Activated CD4-positive, alpha-beta T cell treated with anti-CD3 and anti-CD28 coated beads, Interleukin-10, Interleukin-2, amounts not matched to agents 100 ng/mL and 50 ng/mL, durations not matched to agents 16 hours and 8 hours (primary cell): ENCODE measurements at places on chromosomes 2 and 18.

- DNase-seq: peak; percentile 15
Observed at GRCh38 chr18:44805643-44806042, 125.0 kb downstream of the SETBP1 start.

DNA sequence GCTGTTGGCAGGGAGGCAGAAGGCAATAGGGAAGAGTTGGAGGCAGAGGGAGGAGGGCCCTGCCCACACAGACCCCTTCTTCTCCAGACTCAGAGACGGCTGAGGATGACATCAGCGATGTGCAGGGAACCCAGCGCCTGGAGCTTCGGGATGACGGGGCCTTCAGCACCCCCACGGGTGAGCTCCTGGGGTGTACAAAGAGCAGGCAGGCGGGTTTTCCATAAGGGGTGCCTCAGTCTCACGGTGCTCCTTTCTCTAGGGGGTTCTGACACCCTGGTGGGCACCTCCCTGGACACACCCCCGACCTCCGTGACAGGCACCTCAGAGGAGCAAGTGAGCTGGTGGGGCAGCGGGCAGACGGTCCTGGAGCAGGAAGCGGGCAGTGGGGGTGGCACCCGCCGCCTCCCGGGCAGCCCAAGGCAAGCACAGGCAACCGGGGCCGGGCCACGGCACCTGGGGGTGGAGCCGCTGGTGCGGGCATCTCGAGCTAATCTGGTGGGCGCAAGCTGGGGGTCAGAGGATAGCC is 10.0 kb downstream of the SPEG start:
- no peak for DNase-seq

GRCh38 chr18:44856157-44856556 is 175.5 kb downstream of the SETBP1 start:
- DNase-seq: no peak

DNA sequence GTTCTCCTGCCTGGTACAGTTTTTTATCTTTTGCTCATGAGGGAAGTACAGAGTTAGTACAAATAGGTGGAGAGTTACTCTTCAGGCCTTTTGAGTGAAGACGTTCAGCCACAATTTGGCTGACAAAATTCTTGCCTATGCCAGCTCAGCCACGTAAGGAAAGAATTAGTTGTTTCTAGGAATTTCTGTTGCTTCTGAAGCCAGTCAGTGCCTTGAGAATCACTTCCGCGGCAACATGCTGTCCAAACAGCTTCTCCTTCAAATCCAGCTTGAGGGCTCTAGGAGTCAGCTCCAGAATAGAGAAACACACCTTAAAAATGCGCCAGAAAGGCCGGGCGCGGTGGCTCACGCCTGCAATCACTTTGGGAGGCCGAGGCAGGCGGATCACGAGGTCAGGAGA is 27.5 kb downstream of the M1AP start:
- DNase-seq: no peak

- no peak for DNase-seq
Observed at GRCh38 chr18:40037356-40037755, 1917.7 kb upstream of the PIK3C3 start.

GRCh38 chr18:55220523-55220922 is 261.3 kb upstream of the CCDC68 start:
- DNase-seq: no peak

- no peak for DNase-seq
Observed at GRCh38 chr18:26327062-26327461, 100.8 kb downstream of the TAF4B start.

GRCh38 chr2:68216454-68217310 is 35.6 kb downstream of the PPP3R1 start:
- no peak for DNase-seq

- DNase-seq: no peak
Observed at GRCh38 chr2:101729521-101730190, 32.1 kb downstream of the MAP4K4 start.

- no peak for DNase-seq
Observed at GRCh38 chr2:27000995-27001394, 30.6 kb downstream of the MAPRE3 start.

DNA sequence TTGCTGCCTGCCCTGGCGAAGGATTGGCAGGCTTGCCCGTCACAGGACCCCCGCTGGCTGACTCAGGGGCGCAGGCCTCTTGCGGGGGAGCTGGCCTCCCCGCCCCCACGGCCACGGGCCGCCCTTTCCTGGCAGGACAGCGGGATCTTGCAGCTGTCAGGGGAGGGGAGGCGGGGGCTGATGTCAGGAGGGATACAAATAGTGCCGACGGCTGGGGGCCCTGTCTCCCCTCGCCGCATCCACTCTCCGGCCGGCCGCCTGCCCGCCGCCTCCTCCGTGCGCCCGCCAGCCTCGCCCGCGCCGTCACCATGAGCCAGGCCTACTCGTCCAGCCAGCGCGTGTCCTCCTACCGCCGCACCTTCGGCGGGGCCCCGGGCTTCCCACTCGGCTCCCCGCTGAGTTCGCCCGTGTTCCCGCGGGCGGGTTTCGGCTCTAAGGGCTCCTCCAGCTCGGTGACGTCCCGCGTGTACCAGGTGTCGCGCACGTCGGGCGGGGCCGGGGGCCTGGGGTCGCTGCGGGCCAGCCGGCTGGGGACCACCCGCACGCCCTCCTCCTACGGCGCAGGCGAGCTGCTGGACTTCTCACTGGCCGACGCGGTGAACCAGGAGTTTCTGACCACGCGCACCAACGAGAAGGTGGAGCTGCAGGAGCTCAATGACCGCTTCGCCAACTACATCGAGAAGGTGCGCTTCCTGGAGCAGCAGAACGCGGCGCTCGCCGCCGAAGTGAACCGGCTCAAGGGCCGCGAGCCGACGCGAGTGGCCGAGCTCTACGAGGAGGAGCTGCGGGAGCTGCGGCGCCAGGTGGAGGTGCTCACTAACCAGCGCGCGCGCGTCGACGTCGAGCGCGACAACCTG is at the start of gene DES:
DES (plus strand) TSS at position 223 of the 857 bp plus-strand sequence; CDS start at position 309, 86 bp downstream.
- DNase-seq: no peak

DNA sequence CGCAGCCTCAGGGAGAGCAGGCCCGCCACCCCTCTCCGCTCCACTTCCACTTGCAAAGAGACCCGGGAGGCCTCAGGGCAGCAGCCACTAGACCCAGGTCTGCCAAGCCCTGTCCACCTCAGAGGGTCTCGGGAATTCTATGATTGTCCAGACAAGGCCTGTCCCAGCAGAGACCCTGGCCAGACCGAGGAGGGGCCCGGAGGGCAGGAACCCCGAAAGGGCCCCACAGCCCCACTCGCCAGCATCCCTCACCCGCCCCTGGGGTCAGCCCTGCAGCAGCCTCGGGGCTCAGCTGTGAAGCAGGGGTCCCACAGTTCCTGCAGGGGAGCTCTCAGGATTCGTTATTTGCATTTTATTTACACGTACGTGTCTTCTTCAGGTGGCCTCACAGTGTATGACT is 269.5 kb downstream of the EIPR1 start:
- no peak for DNase-seq

GRCh38 chr2:1614564-1614963 is 129.8 kb downstream of the PXDN start:
- DNase-seq: no peak

DNA sequence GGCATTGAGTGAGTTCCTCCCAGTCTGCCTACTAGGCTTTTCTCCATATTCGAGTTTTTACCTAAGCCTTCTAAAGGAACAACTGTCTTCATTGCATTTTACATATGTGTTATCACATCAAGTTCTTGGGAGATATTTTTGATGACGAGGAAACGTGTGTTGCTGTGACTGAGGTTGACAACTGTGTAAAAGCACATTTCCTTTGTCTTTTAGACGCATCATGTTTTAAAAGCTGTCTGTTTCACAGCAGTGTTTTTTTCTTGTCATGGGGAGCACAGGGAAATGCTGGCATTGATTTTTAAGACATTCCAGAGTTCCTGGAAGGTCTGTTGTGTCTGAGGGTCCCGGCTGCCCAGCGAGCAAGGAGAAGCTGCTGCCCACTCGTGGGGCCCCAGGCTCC is 381.8 kb downstream of the DCDC2C start:
- no peak for DNase-seq

DNA sequence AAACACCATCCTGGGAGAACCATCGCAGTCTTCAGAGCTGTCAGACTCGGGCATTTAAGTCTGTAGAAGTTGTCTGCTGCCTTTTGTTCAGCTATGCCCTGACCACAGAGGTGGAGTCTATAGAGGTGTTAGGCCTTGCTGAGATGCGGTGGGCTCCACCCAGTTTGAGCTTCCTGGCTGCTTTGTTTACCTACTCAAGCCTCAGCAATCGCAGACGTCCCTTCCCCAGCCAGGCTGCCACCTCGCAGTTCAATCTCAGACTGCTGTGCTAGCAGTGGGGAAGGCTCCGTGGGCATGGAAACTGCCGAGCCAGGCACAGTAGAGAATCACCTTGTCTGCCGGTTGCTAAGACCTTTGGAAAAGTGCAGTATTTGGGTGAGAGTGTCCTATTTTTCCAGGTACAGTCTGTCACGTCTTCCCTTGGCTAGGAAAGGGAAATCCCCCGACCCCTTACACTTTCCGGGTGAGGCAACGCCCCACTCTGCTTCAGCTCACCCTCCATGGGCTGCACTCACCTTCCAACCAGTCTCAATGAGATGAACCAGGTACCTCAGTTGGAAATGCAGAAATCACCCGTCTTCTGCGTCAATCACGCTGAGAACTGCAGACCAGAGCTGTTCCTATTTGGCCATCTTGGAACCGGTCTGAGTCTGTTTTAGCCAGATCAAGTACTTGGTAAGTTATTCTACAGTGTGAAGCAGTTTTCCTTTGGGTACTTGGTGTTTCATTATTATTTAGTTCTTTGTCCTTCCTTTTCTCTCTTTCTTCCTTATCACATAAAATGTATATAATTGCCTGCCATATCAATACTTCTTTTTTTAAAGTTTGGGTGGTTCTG is 71.5 kb downstream of the CDC42EP3 start:
- DNase-seq: no peak

DNA sequence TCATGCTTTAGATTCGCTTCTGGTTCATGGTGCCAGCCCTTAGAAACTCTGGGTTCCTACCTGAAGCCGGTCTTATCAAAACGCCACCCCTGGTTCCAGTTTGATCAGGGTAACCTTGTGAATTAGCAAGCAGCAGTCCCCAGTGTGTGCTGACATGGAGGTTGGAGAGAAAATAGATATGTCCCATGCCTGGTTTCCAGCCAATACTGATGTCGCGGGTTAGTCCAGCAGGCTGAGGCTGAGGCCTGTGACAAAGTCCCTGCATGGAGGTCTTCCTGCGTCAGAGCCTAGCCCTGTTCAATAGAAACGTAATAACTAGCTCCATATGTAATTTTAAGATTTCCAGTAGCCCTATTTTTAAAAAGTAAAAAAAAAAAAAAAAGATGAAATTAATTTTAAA is 28.2 kb downstream of the LPIN1 start:
- DNase-seq: no peak

DNA sequence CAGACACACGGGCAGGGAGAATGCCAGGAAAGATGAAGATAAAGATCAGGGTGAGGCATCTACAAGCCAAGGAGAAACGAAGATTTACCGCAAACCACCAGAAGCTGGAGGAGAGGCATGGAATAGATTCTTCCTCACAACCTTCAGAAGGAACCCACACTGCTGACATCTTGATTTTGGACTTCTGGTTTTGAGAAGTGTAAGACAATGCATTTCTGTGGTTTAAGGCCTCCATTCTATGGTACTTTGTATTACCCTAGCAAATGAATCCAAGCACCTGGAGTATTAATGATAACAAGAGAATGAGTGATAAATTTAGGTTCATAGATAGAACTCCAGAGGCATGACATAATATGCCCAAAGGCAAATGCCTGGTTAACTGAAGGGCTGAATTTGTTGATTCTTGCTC is 11.8 kb upstream of the FN1 start:
- DNase-seq: no peak
